ENCODE measurements at places on chromosomes 12 and 14.

- no peak for DNase-seq
- H3K27me3 ChIP-seq: no peaks in the 10 kb centered on the region
- H3K4me1 ChIP-seq: no peaks in the 10 kb centered on the region
- no peaks in the 10 kb centered on the region for H3K36me3 ChIP-seq
Observed at GRCh38 chr12:41310367-41310766, 122.2 kb downstream of the PDZRN4 start.

DNA sequence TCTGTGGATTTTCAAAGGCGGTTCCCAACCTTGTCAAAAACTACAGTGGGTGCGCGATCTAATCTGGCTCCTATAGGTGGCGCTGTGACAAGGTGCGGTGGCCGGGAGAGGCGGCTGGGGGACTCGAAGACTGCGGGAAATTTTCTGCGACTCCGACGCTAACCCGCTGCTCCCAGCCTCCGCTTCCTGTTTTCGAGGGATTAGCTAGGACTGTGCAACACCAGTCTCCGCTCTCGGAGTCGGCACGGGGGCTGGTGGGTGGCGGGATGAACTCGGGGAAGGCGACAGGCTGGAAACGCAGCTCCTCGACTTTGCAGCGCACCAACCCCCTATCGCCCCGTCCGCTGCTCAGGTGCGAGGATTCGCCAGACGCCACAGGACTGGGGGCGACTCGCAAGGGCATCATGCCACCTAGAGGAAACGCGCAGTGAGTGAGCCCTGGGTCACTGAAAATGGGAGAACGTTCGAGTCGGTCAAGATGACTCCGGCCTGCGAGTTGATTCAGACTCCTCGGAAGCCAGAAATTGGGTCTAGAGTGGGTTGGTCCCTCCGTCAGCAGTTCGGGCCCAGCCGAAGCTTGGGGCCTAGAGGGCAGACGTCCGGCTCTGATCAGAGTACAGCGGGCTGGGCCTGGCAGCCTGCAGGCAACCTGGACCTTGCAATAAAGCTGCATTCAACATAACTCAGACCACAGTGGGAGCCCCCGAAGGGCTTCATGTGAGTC, 5.5 kb upstream of the PAX9 start:
- no peak overlapping the region for H3K4me3 ChIP-seq
- no peak for DNase-seq
- H3K27ac ChIP-seq: no peak overlapping the region
- no peaks in the 10 kb centered on the region for H3K36me3 ChIP-seq
- peaks cover 5% of the 10 kb centered on the region for H3K27me3 ChIP-seq

DNA sequence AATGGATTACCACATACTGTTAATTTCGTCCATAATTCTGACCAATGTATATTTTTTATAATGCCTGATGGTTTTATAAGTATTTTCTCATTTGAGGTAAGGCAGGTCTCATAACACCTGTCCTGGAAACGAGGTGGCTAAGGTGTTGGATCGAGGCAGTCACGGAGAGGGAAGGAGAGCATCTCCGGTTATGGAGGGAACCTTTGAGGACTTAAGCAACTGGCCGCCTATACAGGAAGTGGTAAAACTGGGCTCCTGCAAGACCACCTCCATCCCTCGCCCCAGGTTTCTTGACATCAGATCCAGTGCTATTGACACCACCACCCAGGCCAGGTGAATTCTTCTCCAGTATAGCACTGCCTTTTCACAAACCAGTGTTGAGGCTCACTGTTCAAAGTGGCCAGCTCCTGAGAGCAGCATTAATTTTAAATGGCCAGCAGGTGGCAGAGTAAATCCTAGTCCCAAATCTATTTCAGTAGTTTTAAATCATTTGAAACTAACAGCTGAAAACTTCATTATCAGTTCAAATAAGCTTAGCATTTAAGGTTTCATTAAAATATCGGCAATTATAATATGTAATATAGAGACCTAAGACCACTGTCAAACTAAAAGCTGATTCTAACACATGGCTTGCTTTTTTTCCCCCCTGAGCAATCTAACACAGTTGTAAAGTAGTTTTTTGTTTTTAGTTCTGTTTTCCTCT, 100.8 kb downstream of the PPM1A start:
- H3K4me3 ChIP-seq: no peak overlapping the region
- no peak overlapping the region for H3K27ac ChIP-seq
- DNase-seq: peak; percentile 8

GRCh38 chr14:39680777-39681176, 248.5 kb upstream of the FBXO33 start:
- H3K4me3 ChIP-seq: no peak overlapping the region
- no peaks in the 10 kb centered on the region for H3K27me3 ChIP-seq
- H3K4me1 ChIP-seq: no peaks in the 10 kb centered on the region
- no peak overlapping the region for H3K27ac ChIP-seq
- no peak for DNase-seq
- H3K36me3 ChIP-seq: no peaks in the 10 kb centered on the region

- no peak overlapping the region for H3K4me3 ChIP-seq
- DNase-seq: no peak
- H3K36me3 ChIP-seq: no peaks in the 10 kb centered on the region
- no peaks in the 10 kb centered on the region for H3K27me3 ChIP-seq
- H3K27ac ChIP-seq: no peak overlapping the region
- peaks cover 6% of the 10 kb centered on the region for H3K4me1 ChIP-seq
Observed at GRCh38 chr12:15979096-15980092, 68.3 kb downstream of the DERA start.

DNA sequence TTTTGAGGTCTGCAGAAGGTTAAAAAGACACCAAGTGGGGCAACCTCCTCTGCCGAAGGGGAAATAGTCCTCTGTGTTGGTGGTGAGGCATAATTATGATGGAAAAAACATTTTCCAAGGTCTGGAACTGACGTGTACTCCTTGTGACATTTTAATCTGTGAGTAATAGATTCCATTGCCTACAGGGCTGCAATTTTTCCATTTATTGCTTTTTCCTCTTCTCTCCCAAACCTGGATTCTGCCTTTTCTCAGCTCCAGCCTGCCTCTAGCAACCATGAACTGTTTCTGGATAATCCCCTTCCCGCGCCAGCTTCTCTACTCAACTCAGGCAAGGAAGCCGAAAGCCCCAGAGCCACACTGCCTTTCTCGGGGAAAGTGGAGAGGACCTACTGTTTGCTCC, 230.1 kb upstream of the PLXNC1 start:
- no peak overlapping the region for H3K4me3 ChIP-seq
- DNase-seq: no peak
- no peaks in the 10 kb centered on the region for H3K4me1 ChIP-seq
- no peak overlapping the region for H3K27ac ChIP-seq
- H3K27me3 ChIP-seq: no peaks in the 10 kb centered on the region
- no peaks in the 10 kb centered on the region for H3K36me3 ChIP-seq

DNA sequence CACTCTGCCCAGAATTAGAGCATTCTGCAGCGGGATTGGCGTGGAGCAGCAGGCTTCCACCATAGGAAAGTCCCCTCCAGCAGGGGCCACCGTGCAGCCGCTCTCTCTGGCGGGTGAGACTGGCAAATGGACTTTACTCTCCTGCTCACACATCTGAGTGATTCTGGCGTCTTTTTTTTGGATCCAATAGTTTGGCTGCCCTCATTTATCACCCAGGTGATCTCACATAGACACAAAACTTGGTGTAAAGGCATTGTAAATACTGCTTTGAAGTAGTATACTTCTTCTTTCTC, 130.3 kb downstream of the TGFB3 start:
- H3K4me3 ChIP-seq: no peak overlapping the region
- no peaks in the 10 kb centered on the region for H3K27me3 ChIP-seq
- no peaks in the 10 kb centered on the region for H3K4me1 ChIP-seq
- no peak for DNase-seq
- H3K36me3 ChIP-seq: no peaks in the 10 kb centered on the region
- H3K27ac ChIP-seq: no peak overlapping the region

- H3K4me3 ChIP-seq: no peak overlapping the region
- no peak overlapping the region for H3K27ac ChIP-seq
- H3K27me3 ChIP-seq: no peaks in the 10 kb centered on the region
- H3K4me1 ChIP-seq: peaks cover 9% of the 10 kb centered on the region
Observed at GRCh38 chr14:68691031-68691791, 101.7 kb downstream of the ZFP36L1 start.

GRCh38 chr12:14993537-14994266, 20.9 kb downstream of the PDE6H start:
- H3K4me1 ChIP-seq: peaks cover under 1% of the 10 kb centered on the region
- H3K27me3 ChIP-seq: no peaks in the 10 kb centered on the region
- H3K27ac ChIP-seq: no peak overlapping the region
- no peak for DNase-seq
- H3K36me3 ChIP-seq: no peaks in the 10 kb centered on the region

- no peaks in the 10 kb centered on the region for H3K36me3 ChIP-seq
- no peak for DNase-seq
- no peaks in the 10 kb centered on the region for H3K4me1 ChIP-seq
- H3K27ac ChIP-seq: no peak overlapping the region
- no peaks in the 10 kb centered on the region for H3K27me3 ChIP-seq
Observed at GRCh38 chr14:29804481-29805266, 123.0 kb downstream of the PRKD1 start.

DNA sequence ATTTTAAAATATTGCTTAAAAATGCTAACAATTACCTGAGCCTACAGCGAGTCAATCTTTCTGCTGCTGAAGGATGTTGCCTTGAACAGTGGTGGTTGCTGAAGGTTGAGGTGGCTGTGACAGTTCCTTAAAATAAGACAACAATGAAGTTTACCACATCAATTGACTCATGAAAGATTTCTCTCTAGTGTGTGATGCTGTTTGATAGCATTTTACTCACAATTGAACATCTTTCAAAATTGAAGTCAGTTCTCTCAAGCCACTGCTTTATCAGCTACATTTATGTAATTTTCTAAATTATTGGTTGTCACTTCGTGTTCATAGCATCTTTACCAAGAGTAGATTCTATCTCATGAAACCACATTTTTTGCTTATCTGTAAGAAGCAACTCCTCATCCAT, 20.3 kb downstream of the CMAS start:
- no peaks in the 10 kb centered on the region for H3K36me3 ChIP-seq
- no peaks in the 10 kb centered on the region for H3K4me1 ChIP-seq
- H3K27ac ChIP-seq: no peak overlapping the region
- no peaks in the 10 kb centered on the region for H3K27me3 ChIP-seq
- no peak overlapping the region for H3K4me3 ChIP-seq

DNA sequence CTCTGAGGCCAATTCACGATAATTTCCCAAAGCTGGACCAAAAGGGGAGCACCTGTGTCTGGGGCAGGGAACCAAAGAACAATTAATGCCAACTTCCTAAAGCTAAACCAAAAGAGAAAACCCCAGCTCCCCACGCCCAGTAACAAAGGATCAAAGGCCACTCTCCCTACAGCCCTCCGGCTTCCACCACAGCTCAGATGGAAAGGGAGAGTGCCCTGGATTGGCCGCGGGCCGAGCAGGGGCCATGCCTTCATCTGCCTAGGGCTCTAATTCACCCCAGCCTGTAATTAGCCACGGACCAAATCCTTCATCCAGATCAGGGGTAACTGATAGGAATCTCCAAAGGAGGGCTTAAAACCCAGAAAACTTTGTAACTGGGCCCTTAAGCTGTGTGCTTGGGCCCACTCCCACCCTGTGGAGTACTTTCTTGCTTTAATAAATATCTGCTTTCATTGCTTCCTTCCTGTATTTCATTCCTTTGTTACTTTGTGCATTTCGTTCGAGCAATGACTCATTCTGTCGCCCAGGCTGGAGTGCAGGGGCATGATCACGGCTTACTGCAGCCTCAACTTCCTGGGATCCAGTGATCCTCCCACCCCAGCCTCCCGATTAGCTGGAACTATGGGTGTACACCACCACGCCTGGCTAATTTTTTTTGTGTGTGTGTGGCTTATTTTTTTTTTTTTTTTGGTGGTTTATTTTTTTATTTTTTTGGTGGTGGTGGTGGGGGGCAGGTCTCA, 65.5 kb upstream of the PPP4R3A start:
- no peaks in the 10 kb centered on the region for H3K4me1 ChIP-seq
- H3K27ac ChIP-seq: no peak overlapping the region
- H3K4me3 ChIP-seq: no peak overlapping the region
- no peaks in the 10 kb centered on the region for H3K36me3 ChIP-seq
- DNase-seq: no peak
- no peaks in the 10 kb centered on the region for H3K27me3 ChIP-seq

GRCh38 chr12:123971770-123972456, 718 bp downstream of the CCDC92 start:
- H3K36me3 ChIP-seq: no peaks in the 10 kb centered on the region
- H3K27me3 ChIP-seq: no peaks in the 10 kb centered on the region
- peak overlapping the region; percentile 96 for H3K27ac ChIP-seq

DNA sequence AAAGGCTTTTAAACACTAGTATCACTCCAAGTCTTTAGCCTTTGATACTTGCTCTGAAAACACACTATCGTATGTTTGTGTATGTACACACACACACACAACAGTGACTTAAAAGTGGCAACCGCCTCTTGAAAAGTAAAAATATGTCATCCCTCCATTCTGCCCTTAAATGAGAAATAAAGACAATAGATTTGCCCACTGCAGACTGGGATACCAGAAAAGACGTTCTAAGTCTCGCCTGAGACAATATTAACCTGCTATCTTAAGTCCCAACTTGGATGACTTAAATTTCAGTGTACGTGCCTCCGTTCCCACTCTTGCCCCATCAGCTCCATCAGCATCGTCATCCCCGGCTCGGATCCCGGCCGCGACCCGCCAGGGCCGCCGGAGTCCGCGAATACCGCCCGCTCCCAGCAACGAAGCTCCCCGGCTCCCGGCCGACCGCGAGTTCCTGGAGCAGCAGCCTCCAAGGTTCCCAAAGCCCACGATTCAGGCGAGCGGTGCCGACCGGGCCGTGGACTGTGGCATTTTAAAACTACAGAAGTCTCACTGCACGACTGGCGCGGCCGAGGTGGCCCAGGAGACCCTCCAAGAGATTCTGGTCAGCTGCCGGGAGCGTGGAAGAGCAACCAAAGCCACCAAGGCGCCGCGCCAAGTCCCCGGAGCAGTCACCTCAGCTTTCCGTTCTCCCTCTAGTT, 2.8 kb upstream of the ARID2 start:
- no peaks in the 10 kb centered on the region for H3K27me3 ChIP-seq
- peak overlapping the region; percentile 82 for H3K4me3 ChIP-seq
- peak overlapping the region; percentile 100 for H3K27ac ChIP-seq
- H3K4me1 ChIP-seq: peaks cover 7% of the 10 kb centered on the region
- DNase-seq: peak; percentile 78

GRCh38 chr14:80977221-80977620, 21.8 kb downstream of the TSHR start:
- no peak overlapping the region for H3K27ac ChIP-seq
- H3K4me1 ChIP-seq: no peaks in the 10 kb centered on the region
- H3K27me3 ChIP-seq: no peaks in the 10 kb centered on the region
- H3K4me3 ChIP-seq: no peak overlapping the region
- no peaks in the 10 kb centered on the region for H3K36me3 ChIP-seq

- H3K36me3 ChIP-seq: no peaks in the 10 kb centered on the region
- DNase-seq: no peak
- no peak overlapping the region for H3K4me3 ChIP-seq
- no peaks in the 10 kb centered on the region for H3K27me3 ChIP-seq
- H3K4me1 ChIP-seq: no peaks in the 10 kb centered on the region
Observed at GRCh38 chr12:96302687-96303310, 97.4 kb downstream of the CDK17 start.

- DNase-seq: no peak
- no peak overlapping the region for H3K27ac ChIP-seq
- no peaks in the 10 kb centered on the region for H3K36me3 ChIP-seq
- no peaks in the 10 kb centered on the region for H3K27me3 ChIP-seq
Observed at GRCh38 chr14:29803045-29803444, 124.6 kb downstream of the PRKD1 start.

- no peaks in the 10 kb centered on the region for H3K36me3 ChIP-seq
- H3K4me3 ChIP-seq: no peak overlapping the region
- DNase-seq: no peak
Observed at GRCh38 chr12:122304924-122305323, 38.6 kb upstream of the VPS33A start.

GRCh38 chr12:109604132-109604585, 30.6 kb downstream of the MVK start:
- H3K4me3 ChIP-seq: no peak overlapping the region
- DNase-seq: no peak
- peaks cover 3% of the 10 kb centered on the region for H3K4me1 ChIP-seq
- no peak overlapping the region for H3K27ac ChIP-seq
- H3K27me3 ChIP-seq: no peaks in the 10 kb centered on the region

- no peaks in the 10 kb centered on the region for H3K27me3 ChIP-seq
- H3K4me1 ChIP-seq: peaks cover 2% of the 10 kb centered on the region
Observed at GRCh38 chr12:20525064-20525610, 156.8 kb downstream of the PDE3A start.
